ENCODE measurements at places on chromosomes 6 and 20. TPM values are rescaled to one million over a fixed set of nuclear protein-coding genes. Genes with fewer than 3 reads are reported as not detected.

The IL20RA gene
- not detected for total RNA-seq

The PRDM13 gene
- total RNA-seq: not detected

DNA sequence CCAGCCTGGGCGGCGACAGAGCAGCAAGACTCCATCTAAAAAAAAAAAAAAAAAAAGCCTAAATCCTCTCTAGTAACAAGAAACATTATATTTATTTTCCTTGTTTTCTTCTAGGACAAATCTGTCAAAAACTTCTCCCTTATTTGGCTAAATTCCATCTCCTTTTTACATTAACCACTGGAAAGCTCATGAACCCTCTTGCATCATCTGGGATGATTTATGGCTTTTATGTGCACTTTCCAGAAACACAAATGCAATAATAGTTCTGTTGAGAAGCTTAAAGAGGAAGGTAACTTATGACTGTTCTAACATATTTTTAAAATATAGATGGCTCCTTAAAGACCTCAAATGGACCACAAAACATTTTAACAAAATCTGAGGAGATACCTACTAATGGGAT is 526.1 kb upstream of the SPTLC3 start:
- no peak for DNase-seq

The VARS1 gene
- 88.4 TPM for total RNA-seq

DNA sequence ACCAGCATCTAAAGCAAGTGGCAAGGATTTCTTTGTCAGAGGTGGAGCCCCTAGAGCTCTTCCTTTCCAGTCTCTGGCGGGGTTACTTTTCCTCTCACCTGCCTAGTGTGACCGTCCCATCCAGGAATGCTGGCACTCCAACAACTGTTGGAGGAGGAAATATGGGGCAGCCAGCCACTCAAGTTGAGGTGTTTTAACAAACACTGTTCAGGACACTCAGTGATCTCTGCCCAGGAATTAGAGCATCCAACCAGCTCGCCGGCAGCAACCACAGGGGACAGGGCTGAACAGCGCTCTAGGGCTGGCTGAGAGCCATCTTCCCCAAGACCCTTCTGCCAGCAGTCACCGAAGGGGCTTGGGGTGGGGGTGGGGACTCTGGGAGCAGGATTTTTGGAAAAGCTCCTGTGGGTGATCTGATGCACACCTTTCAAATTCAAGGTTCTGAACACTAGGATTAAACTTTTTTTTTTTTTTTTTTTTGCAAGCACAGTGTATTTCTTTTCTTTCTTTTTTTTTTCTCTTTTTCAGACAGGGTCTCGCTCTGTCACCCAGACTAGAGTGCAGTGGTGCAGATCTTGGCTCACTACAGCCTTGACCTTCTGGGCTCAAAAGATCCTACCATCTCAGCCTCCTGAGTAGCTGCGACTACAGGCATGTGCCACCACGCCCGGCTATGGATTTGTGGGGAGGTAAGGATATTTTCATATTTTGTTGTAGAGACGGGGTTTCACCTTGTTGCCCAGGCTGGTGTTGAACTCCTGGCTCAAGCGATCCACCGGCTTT is 28.4 kb upstream of the KCNK16 start:
- no peak for DNase-seq

GRCh38 chr6:52499026-52499425 is 77.8 kb downstream of the TRAM2 start:
- no peak for DNase-seq
